ENCODE measurements at places on chromosomes 13 and 19. TPM values are rescaled to one million over a fixed set of nuclear protein-coding genes. Genes with fewer than 3 reads are reported as not detected.
A peak's percentile ranks its signal among the peaks of the same experiment; 100 is the strongest.

Gene IZUMO1
- not detected for total RNA-seq

Gene ZNF570
- 4.5 TPM for total RNA-seq

DNA sequence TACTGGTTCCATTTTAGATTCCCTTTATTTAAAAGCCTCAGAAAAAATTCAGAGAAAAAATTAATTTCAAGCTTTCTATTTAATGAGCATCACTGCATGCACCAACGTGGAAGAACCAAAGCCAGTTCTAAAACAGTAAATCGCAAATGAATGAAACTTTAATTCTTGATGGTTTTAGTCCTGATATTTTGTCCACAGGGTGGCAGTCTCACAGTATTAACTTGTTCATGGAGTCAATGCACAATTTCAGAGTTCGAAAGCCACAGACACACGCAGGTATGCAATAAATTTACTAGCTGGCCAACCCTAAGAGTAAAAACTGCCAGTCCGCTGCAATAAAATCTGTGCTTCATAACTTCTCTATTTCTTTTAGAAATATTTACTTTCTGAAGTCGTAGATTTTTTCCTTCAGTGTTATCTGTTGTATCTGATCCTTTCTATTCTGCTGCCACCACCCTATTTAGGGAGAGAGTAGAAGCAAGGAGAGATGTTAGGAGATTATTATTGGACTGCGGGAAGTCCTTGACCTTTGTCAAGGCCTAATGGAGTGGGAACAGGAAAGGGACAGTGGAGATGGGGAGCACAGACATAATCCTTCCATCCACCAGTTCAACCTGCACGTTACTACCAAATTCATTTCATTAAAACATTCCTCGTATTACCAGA, 7.0 kb upstream of the WBP4 start:
- DNase-seq = peak; percentile 54
- peak overlapping the region; percentile 19 for H3K4me3 ChIP-seq
- no peak overlapping the region for H3K27ac ChIP-seq
- peaks cover 6% of the 10 kb centered on the region for H3K36me3 ChIP-seq

DNA sequence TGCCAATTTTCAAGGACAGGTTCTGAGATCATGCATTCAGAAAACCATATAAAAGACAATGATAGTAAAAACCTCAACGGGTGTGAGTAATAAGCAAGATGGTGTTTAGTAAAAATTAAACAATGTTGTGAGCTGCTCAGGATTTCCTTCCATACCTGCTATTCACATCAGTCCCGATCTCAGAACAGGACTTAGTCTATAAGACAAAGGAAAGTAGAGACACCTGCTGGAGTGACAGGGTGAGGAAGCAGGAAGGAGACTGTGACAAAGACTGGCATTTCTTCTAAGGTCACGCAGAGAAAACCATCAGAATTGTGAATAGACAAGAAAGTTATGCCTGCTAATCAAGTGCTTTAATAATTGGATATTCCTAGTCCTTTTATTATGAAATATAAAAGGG, 648.0 kb downstream of the DACH1 start:
- H3K4me1 ChIP-seq = no peaks in the 10 kb centered on the region
- no peak for DNase-seq
- H3K27me3 ChIP-seq = no peaks in the 10 kb centered on the region
- H3K4me3 ChIP-seq = no peak overlapping the region

Gene EPSTI1
- 30.7 TPM for total RNA-seq

GRCh38 chr13:53012707-53013106, 15.9 kb upstream of the OLFM4 start:
- H3K27me3 ChIP-seq = peaks cover 19% of the 10 kb centered on the region
- H3K27ac ChIP-seq = no peak overlapping the region
- no peaks in the 10 kb centered on the region for H3K4me1 ChIP-seq
- no peak overlapping the region for H3K4me3 ChIP-seq
- no peak for DNase-seq

GRCh38 chr19:18231775-18232174, 5.5 kb upstream of the PDE4C start:
- peaks cover 62% of the 10 kb centered on the region for H3K27me3 ChIP-seq
- no peak overlapping the region for H3K27ac ChIP-seq
- no peak for DNase-seq
- H3K4me3 ChIP-seq = no peak overlapping the region
- H3K4me1 ChIP-seq = peaks cover 7% of the 10 kb centered on the region

Gene FCGBP
- total RNA-seq = 4.9 TPM

DNA sequence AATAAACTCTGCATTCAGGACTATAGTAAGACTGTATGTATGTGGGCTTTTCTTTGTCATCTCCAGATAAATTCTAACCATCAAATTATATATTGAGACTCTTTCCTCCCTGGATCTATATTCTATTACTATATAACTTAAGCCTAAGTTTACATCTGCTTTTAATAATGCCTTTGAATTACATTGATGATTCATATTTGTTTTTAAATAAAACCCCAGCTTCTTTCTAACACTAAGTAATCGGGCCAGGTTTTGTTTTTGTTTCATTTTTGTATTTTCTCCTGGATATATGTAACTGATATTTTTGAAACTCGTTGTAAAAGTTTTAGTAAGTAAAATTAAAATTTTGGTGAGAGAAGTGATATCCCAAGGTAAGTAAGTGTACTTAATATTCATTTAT, 1599.1 kb downstream of the PCDH9 start:
- DNase-seq = no peak
- H3K27me3 ChIP-seq = no peaks in the 10 kb centered on the region
- no peak overlapping the region for H3K4me3 ChIP-seq
- H3K4me1 ChIP-seq = no peaks in the 10 kb centered on the region
- no peaks in the 10 kb centered on the region for H3K36me3 ChIP-seq

GRCh38 chr13:89890806-89891205, 1456.7 kb upstream of the MIR17HG start:
- H3K27me3 ChIP-seq = no peaks in the 10 kb centered on the region
- no peak overlapping the region for H3K27ac ChIP-seq
- no peak for DNase-seq
- H3K4me3 ChIP-seq = no peak overlapping the region

Gene GIPC3
- total RNA-seq = 0.51 TPM

- peaks cover 33% of the 10 kb centered on the region for H3K36me3 ChIP-seq
- peak; percentile 18 for DNase-seq
- H3K4me1 ChIP-seq = peaks cover 37% of the 10 kb centered on the region
- no peaks in the 10 kb centered on the region for H3K27me3 ChIP-seq
Measured at GRCh38 chr13:77724092-77724491, 26.6 kb downstream of the SLAIN1 start.

Gene TGDS
- total RNA-seq = 23.4 TPM

DNA sequence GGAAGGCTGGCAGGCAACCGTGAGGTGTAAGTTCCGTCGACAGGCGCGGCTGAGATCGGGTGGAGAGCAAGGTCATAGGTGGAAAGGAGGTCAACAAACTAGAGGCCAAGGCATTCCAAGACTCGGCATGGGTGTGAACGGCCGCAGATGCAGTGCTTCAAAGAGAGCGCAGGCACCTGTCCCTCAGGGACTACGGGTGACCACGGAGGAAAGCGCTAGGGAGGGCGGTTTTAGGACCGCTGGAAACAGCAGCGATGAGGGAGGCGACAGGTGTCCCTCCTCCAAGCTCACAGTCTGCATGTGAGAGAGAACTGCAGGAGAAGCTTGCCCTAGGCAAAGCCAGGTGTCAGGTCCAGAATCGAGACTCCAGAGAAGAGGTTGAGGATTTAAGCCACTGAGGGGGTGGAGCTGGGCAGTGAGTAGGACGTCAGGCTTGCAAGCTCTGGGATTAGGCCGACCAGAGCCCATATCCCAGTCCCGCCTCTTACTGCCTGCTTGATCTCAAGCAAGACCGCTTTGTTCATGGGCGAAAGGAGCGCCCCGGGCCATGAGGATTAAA, 1.6 kb upstream of the MLNR start:
- H3K4me1 ChIP-seq = peaks cover 14% of the 10 kb centered on the region
- no peak overlapping the region for H3K27ac ChIP-seq
- H3K4me3 ChIP-seq = no peak overlapping the region

Measured in activated CD4-positive, alpha-beta T cell treated with anti-CD3 and anti-CD28 coated beads for 36 hours (primary cell).